Stromal cell of bone marrow (primary cell): ENCODE measurements at places on chromosomes 4 and X.

GRCh38 chr4:129926936-129927335 is 831.0 kb downstream of the C4orf33 start:
- DNase-seq, result no peak

DNA sequence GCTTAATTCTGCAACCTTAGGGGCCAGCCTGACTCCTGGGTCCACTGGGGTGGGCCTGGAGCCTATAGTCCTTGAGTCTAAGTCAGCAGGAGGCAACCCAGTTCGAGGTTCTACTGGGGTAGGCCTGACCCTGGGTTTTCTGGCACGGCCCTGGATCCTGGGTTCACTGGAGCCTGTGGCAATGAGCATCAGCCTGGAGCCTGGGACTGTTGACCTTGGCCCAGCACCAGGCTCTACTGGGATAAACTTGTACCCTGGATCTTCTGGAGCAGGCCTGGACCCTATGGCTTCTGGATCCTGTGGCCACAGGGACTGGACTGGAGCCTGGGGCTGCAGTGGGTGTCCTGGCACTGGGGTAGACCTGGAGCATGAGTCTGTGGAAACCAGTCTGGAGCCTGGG is 874.3 kb upstream of the INTU start:
- no peak for DNase-seq

GRCh38 chr4:169116270-169116901 is 106.3 kb upstream of the CBR4 start:
- DNase-seq, result no peak

DNA sequence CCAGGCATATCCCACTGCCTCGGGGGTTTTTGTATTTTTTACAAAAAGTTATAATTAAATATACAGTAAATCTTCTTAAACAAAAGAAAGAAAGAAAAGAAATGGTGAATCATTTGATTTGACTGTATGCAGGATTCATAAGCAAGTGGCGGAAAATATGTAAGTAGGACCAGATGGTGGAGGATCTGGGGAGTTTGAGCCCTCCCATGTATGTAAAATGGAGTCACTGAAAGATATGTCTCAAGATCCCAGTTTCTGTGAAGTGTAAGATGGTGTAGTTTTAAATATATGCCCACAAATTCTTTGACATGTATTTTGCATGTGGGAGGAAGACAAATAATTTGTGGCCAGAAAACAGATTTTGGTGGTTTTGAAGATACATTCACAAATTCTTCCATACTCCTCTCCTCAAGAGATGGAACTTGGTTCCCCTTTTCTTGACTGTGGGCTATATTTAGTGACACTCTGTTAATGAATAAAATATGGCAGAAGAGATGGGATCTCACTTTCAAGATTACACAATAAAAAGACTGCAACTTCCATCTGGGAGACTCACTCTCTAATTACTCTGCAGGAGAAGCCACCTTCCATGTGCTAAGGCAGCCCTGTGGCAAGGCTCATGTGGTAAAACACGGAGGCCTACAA is 133.6 kb upstream of the S100G start:
- no peak for DNase-seq

- no peak for DNase-seq
Observed at GRCh38 chr4:2046031-2046961, 12.8 kb upstream of the NAT8L start.

- no peak for DNase-seq
Observed at GRCh38 chr4:152659806-152660205, 20.0 kb downstream of the TMEM154 start.

DNA sequence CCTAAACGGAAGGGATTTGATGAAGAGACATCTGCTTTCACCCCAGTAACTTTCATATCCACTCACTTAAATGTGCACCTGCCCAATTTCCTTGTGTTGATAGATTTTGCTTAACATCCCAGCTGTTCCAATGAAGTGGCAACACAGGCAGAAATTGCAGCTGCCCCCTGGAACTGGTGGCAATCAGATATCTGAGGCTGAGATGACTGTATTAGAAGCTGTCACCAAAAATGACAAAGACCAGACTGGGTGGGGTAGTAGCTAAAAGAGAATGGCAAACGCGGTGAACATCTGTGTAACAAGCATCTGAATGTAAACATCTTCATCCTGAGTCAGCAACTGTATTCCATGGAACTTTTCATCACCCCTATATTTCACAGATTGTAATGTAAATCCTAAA is 17.1 kb downstream of the GABRA2 start:
- no peak for DNase-seq

DNA sequence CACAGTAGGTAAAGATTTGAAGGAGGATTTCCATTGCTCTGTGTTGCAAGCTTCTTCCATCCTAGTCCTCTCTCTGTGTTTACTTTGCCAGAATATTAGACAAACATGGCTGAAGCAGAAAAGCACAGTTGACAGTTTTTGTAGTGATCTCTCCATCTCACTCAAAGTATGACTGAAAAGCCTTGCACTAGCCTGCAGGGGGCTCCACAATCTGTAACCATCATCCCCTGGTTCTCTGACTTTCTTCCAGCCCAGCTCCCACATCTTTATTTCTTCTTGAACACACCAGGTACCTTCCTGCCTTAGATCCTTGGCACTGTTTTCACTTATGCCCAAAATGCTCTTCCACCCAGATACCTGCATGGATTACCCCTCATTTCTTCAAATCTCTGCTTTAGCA is 34.1 kb upstream of the HHIP start:
- no peak for DNase-seq
